ENCODE measurements at places on chromosomes 6 and 20.
A peak's percentile ranks its signal among the peaks of the same experiment; 100 is the strongest.

- no peak for DNase-seq
Observed at GRCh38 chr20:19947611-19948264, 69.4 kb upstream of the NAA20 start.

GRCh38 chr20:1941226-1941625 is 46.0 kb downstream of the SIRPA start:
- DNase-seq: no peak

DNA sequence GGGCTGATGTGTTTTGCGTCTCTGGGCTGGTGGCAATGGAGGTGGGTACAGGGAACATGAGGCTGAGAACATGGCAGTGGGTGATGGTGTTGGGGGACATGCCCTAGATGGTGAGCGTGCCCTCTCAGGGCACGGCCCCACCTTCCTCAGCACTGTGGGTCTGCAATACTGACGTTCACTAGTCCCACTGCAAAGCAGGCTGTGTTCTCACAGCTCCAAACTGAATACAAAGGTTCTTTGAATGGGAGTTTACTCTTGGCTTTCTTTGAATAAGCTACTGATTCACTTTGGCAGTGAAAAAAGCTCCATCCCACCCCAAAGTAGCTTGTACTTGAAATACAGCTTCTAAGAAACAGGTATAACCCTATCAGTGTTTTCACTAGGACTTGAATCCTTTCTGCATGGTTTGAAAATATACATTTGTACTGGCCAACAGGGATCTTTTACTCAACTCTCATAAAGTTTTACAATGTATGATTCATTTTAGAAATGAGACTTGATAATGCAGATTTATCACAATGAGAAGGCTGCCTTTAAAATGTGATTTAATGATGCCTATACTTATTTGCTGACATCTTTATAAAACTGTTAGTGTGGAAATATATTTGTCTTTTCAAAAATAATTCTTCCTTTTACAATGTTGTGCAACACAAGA is 400.7 kb downstream of the ZFAND3 start:
- no peak for DNase-seq

GRCh38 chr6:13702809-13703302 is 8.8 kb downstream of the RANBP9 start:
- no peak for DNase-seq

DNA sequence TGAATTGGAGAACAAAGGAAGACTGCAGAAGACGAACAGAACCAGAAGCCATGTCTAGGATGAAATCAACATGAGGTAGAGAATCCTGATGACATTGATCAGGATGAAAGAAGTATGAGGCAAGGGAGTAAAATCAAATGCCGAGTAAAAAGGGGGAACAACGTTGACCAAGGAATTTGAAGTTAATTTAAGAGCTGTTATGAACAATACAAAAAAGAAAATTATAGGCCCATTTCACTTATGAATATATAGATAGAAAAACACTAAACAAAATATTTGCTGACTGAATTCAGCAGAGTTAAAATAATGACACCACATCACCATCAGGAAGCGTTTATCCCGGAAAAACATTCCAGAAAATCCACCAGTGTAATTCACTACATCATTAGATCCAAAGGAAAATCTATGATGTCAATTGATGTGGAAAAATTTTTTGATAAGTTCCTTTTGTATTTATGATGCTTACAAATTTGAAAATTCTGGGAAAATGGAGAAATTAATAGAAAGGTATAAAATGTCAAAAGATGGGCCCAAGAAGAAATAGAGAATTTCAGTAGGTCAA is 8.1 kb upstream of the CCN5 start:
- no peak for DNase-seq

- no peak for DNase-seq
Observed at GRCh38 chr6:64012351-64013001, 376.9 kb downstream of the PHF3 start.

GRCh38 chr6:91713911-91714310 is 1127.0 kb upstream of the MAP3K7 start:
- DNase-seq: no peak

DNA sequence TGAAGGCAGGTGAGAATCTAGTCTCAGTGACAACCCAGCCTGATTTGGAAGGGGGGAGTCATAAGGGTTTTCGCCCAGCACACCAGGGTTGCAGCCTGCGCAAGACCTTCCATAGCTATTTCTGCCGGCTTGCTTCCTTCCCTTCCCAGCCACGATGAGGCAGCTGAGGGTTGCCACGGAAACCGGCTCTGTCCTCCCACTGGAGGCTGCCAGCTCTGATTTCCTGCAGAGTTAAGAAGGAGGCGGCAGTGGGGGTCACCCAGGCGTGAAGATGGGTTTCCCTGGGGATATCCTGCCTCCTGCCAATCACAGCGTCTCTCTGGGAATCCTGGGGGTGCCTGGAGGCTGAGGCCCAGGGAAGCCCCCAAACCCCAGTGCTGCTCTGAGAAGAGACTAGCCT is 23.1 kb upstream of the KCNB1 start:
- no peak for DNase-seq

DNA sequence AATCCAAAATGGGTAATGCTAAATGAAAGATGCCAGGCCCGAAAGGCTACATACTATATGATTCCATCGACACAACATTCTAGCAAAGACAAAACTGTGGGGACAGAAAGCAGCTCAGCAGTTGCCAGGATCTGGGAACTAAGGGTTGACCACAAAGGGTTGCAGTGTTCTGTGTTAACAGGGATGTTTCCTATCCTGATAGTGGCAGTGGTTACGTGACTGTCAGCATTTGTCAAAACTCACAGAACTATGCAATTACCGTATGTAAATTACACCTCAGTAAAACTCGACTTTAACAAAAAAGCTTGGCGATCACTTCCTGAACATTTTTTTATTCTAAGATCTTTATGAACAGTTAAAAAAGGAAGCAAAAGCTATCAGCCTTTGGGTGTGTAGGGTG is 83.9 kb downstream of the BANF2 start:
- DNase-seq: no peak

DNA sequence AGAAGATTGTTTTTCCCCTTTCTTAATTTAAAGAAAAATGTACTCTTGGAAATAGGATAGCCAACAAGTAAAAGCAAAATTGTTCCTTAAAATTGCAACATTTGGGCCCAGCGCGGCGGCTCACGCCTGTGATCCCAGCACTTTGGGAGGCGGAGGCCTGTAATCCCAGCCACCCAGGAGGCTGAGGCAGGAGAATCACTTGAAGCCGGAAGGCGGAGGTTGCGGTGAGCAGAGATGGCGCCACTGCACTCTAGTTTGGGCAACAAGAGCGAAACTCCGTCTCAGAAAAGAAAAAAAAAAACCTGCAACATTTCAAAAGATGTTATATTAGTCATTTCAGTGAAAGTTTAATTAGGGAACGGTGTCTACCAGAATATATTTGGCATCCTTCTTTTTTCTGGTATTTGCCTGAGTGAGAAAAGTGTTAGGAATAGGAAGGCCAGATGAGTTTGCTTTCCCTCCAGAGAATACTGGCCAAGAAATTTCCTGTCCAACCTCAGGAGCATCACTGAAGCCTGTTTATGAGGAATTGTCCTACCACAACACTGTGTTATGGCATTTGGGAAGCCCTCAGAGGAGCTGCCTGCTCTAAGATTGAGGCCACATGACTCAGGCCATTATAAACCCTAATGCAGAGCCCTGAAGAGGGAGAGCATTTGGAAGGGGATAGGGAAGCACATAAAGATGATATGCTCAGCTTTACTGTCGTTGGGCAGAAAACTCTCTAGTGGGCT is 1.2 kb upstream of the GJA1 start:
- DNase-seq: no peak

GRCh38 chr20:59958626-59959025 is 403 bp downstream of the CDH26 start:
- DNase-seq: no peak

GRCh38 chr6:110328259-110328658 is 29.9 kb downstream of the METTL24 start:
- DNase-seq: no peak

DNA sequence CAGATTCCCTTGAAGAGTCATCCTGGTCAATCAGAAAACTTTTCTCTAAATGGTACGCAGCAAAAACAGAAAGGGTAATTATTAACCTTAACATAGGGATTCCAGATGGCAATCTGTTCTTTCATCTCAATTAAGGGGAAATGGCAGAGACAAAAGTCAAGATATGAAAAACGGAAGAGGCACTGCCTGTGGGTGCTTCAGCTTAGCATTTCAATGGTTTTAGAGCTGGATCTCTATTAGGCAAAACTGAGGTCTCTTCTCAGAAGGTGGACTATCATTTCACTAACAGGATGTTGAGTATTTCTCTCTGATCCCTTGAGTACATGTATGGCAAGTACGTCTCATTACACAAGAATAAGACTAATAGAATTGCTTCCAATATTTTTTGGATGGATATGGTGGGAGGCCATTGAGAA is 296.9 kb downstream of the HIVEP2 start:
- no peak for DNase-seq

DNA sequence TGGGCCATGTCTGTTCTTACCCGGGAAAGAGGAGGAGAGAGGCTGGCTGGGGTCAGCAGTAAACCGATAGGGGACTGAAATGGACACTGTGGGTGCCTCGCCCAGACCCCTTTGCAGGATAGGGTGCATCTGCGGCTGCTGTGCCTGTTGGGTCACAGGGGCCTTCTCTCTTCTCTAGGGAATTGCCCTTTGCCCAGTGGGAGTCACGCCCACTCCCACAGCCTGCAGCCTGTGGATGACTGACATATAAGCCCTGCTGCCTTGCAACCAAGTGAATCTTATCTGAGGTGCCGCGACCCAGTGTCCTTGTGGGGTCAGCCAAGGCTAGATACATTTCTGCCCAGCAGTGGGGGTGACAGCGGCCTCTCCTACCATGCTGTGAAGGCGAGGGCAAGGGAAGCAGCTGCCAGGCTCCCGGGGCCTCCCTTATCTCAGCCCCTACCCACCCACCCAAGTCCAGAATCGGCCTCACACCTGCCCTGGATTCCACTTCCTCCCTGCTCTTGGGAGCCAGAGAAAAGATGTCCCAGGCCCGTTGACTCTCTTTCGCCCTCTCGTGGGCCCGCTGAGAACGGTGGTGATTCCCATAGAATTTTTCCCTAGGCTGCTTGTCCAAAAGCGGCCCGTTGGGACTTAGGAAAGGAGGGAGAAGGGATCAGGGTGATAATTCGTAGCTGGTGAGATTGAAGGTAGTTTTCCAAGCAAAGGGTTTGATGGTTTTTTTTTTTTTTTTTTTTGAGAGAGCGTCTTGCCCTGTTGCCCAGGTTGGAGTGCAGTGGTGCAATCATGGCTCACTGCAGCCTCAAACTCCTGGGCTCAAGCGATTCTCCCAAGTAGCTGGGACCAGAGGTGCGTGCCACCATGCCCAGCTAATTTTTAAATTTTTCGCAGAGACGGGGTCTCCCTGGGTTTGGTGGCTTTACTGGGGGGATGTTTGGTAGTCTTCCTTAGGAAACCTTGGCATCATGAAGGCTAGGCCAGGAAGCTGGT is 76.4 kb upstream of the RNF24 start:
- DNase-seq: peak; percentile 37

GRCh38 chr6:26500102-26500501 is at the start of gene BTN1A1:
BTN1A1 (plus strand) TSS chr6:26500303; CDS start chr6:26501287, 984 bp downstream.
- DNase-seq: no peak

DNA sequence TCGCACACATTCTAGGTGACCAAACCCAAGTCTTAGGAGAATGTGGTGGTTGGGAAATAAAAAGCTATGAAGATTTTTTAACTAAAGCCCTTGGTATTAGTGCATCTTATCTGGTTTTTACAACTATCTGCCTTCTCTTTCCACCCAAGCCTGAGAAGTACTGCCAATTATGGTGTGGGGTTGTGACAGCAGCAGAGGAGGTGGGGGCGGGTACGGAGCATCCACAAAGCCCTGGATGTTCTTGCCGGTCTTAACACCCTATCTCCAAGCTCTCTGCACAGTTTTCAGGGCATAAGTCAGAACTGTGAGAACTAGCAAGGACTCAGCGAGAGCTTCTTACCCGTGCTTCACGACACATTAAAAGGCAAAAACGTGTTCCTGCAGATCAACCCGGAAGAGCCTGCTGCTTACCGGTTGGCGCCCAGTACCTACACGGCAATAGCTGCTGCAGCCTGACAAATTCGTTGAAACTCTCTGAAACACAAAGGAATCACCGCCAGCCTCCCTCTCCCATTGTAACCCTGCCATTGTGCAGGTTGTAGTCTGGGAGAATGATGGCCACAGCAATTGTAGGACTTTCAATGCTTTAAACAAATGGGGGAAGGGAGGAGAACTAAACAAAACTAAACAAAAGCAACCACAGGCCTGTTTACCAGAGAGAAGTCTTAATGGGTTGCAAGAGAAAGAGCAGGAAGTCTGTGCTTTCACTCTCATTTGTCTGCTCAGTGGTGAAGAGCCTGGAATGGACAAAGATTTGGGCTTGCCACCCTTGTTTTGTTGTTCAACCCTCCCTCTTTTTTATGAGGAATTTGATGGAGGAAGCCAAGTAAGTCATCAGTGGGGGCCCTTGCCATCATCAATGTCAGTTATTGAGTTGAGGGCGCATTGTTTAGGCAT is 461.0 kb upstream of the JARID2 start:
- DNase-seq: peak; percentile 7

DNA sequence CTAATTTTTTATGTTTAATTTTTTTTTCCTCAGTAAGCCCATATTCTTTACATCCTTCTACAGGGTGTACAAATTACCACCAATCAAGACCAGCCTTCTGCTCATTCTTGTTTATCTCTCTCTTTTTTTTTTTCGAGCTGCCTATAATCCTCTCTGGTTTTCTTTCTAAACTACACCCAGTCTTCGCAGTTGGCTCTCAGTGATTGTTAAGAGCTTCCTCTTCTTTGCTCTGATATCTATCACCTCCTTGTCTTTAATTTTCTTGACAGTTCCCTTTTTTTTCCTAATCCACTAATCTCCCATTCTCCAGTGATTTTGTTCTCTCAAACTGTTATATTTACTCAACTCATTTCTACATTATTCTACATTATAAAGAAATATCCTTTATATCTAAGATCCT is 38.5 kb upstream of the PTPRK start:
- DNase-seq: no peak

GRCh38 chr6:125564941-125565340 is 184.5 kb upstream of the HEY2 start:
- no peak for DNase-seq

GRCh38 chr6:113508249-113508648 is 348.9 kb upstream of the MARCKS start:
- DNase-seq: no peak

DNA sequence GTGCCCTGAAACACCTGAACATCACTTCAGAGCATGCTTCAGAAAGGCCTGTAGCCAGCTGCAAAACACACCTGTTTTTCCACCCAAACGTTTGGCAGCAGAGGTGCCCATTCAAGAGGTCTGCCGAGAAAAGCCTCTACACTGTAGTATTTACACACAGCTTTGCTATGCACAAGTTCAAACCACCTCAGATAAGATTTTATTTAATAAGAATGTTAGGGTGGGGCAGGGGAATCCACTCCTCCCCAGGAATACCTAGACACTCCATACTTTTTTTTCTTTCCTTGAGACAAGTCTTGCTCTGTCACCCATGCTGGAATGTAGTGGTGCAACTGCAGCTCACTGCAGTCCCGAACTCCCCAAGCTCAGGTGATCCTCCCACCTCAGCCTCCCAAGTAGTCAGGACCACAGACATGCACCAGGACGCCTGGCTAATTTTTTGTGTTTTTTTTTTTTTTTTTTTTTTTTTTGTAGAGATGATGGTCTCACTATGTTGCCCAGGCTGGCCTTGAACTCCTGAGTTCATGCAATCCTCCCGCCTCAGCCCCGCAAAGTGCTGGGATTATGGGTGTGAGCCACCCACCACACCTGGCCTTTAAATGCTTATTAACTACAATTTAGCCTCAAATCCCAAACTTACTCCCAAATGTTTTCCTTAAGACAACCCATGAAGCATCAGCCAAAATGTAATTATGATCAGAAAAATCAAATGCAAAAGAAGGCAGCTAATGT is 9.7 kb downstream of the MRPL14 start:
- no peak for DNase-seq

- DNase-seq: no peak
Observed at GRCh38 chr6:157224178-157224950, 99.0 kb downstream of the TMEM242 start.

- no peak for DNase-seq
Observed at GRCh38 chr6:130525408-130525807, 159.6 kb downstream of the TMEM200A start.
